Dermis blood vessel endothelial cell (primary cell): ENCODE measurements at places on chromosomes 2 and 18.
A peak's percentile ranks its signal among the peaks of the same experiment; 100 is the strongest.

DNA sequence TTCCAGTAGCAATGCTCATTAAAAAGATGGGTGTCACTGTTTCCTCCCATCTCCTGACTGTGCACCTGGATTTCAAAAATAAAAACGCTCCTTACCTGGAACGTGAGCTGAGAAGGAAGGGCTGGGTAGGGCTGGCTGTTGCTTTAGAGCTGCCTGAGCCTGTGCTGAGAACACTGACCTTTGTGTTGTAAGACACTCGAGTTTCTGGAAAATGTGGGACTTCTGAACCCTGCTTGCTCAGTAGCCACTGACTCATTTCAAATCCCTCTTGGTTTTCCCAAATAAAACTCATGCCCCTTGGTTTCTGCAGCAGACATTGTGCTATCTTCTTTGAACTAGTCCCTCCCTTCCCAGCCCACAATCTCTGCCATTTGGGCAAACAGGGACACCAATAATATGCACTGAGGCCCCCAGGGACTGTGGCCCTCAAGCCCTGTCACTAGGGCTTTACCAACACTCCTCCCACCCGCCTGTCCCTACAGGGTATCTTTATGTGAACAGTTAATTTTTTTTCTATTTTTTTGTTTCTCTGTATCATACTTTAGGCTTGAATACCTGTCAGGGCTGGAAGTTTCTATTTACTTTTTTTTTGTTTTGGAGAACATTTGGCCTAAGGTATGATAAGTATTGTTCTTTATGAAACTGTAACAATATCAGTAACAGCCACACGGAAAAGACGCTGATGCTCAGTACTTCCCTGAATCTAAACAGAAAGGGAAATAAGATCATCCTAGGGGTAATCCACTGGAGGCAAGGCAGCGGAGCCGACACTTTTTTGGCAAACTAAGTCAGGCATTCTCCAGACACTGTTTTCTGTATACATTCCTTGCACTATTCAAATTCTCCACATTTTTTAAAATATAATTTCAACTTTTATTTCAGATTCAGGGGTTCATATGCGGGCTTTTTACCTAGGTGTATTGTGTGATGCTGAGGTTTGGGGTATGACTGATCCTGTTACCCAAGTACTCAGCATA is 280.2 kb downstream of the STK39 start:
- no peak for DNase-seq

DNA sequence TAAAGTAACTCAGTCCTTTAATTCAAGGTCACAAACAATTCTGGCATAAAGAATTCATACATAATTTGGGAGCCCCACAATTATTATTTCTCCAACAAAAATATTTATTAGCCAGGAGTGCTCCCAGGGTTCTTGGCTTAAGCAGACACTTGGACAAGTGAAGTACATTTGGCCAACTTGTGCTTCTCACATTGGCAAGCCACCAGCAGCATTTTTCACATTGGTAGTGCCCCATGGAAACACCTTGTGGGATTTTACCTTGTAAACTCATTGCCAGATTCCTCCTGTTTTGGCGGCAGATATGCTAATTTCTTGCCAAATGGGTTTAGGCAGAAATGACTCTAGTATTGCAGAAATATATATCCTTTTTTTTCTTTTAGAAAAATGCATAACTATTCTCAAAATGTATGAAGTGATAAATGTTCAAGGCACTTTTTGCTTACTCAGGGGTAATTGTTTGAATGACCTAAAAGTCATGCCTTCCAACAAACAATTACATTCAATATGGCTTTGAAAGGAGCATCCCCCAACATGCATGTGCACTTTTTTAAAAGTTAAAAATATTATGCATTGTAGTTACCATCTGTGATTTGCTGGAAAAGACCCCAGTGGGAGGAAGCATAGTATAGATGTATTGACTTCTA is 113.5 kb downstream of the CSRNP3 start:
- no peak for DNase-seq

- DNase-seq = peak; percentile 22
These were observed 34.5 kb upstream of the TMEM87B start for GRCh38 chr2:112020561-112020960.

DNA sequence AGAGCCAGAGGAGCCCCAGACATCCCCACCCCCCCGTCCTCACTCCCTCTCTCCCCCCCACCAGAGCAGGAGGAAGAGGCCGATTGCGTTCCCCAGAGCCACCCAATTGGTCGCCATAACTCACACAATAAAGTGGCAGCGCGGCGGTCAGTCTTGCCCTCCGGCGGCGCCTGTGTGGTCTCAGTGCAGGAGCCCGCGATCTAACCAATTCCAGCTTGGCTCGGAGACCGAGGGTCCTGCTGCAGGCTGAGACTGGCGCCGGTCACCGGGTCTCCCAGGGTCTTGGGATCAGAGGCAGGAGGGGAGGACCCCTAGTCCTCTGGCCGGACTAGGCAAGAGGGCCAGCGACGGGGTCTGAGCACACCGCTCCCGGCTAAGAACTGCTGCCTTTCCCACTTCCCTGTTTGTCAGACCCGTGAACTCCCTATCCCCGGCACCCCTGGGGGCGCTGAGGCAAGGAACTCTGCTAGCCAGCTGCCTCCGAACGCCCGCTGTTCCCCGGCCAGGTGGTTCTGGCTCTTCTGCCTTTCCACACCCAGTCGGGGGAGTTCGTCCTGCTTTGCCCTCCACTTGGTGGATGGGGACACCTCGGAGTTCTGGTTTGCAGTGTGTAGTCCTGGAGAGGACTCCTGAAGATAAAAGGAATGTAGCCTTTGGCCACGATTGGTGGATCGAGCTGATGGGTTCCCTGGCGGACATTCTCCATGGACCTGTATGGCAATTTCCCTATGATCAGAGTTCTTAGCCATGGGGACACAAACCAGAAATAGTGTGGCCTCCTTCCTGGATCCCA is 1.0 kb upstream of the HOXD12 start:
- DNase-seq = no peak

- DNase-seq = no peak
These were observed 421.1 kb upstream of the CELF4 start for GRCh38 chr18:37986665-37987064.
